ENCODE measurements at places on chromosomes 16 and 17. TPM values are rescaled to one million over a fixed set of nuclear protein-coding genes. Genes with fewer than 3 reads are reported as not detected.

DNA sequence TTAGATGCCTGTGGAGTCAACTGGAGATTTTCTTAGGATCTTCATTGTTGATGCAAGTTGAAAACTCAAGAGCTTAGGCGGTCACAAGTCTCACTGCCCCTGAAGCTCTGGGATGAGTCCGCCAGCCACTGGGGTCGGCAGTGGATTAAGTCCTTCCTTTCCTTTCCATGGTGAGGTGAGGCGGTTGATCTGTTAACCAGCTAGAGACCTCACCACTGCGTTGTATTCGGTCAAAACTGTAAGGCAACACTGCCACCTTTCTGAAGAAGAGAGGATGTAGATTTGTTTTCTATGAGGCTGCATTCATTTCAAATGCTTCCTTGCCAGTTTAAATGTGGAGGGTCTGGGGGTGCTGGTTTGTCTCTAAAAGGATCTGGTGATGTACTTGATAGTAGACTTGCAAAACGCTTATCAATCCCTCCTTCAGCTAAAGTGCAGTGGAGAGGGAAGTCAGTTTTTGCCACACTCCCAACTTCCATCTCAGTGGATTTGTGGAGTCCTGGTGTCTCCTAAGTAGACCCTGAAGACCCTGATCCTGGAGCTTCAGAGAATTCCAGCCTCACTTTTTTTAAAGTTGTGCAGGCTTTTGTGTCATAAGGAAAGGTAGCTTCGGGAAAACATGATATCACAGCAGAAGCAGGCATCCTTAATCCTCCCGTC, 1.7 kb downstream of the MYOCD start:
- no peak for DNase-seq

DNA sequence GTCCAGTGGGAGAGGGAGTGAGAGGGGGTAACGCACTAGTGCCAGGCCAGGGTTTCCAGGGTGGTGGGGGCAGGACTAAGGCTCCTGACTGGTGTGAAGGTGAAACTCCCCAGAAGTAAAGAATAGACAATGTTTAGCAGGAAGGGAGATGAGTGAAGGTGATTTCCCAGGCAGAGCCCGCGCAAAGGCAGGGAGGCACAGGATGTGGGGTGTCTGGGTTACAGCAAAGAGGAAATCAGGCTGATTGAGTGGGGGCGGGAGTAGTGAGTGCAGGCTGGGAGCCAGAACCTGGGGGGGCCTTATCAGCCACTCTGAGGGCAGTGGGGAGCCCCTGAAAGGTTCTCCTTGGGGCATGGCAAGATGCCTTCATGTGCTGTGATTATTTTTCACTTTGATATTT, 167.5 kb downstream of the UTP18 start:
- no peak for DNase-seq

DNA sequence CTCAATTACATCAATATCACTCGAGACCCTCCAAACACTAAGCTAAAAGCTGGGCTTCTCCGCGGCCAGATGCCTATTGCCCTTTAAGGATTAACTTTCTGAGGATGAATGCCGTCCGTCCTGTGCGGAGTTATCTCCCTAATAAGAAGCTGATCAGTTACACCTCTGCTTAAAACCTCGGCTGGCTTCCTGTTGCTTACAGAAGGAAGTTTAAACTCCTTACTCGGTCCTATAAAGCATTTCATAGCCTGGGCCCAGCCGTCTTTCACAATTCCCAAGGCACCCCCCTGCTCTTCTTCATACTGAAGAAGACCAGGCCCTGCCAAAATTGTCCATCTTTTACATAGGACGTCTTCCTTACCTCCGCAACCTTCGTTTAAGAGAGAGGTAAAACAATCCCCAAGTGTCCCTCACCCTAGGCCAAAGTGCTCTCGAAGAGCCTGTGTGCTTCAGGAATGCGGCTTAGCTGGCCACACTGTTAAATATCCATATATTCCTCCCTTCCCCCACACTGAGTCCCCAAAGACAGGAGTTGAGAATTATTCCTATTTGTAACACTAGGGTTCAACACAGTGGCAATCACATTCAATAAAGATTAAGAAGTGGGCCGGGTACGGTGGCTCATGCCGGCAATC, 112.6 kb upstream of the IRX5 start:
- DNase-seq = no peak

DNA sequence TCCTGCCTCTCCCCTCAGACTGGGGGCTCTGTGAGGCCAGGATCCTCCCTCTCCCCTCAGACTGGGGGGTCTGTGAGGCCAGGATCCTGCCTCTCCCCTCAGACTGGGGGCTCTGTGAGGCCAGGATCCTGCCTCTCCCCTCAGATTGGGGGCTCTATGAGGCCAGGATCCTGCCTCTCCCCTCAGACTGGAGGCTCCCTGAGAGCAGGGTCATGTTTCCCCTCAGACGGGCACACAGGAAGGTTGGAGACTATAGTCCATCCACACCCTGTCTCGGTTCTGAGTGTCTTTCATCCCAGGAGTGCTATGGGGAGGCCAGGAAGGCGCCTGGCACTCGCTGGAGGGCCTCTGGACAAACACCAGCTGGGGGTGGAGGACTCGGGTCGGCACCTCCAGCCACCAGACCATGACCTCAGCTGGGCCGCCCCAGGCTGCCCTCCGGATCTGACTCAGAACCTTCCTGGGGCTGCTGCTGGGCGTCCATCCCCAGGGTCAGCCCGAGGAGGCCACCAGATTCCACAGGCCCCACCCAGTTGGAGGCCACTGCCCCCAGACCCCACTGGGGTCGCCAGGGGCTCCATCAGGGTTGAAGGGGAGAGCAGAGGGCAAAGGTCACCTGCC, 21.9 kb upstream of the DLX4 start:
- DNase-seq = no peak

DNA sequence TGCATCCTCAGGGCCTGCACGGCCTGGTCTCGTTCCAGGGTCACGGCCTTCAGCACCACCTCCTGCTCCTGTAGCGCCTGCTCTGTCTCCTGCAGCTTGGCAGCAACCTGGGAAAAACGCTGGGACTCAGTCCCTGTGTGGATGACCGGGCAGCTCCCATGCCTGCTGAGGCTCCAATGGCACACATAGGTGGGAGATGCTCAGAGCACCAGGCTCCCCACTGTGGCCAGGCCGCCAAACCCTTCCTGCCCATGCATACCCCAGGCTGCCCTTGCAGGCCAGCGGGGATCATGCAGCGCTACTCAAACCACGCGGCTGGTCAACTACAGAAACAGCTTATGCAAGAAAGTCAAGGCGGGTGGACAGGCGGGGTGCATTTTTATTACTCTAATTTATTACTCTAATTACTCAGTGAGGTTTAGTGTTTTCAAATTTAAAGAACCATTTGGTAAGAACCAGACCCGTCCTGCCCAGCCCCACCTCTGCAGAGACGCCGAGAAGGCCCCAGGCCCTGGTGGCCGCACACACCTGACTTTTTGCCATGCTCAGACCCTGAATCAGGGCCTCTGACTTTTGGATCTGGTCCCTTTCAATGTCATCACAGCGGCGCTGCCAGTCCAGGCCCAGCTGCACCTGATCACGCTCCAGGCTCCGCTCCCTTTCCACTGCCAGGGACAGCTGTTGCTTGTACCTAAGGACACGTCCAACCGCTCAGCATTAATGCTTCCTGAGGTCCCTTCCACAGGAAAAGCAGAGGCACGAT, 34.0 kb downstream of the CCDC57 start:
- no peak for DNase-seq

GRCh38 chr16:89847051-89847939, 19.0 kb downstream of the SPIRE2 start:
- DNase-seq = no peak

GRCh38 chr17:76725580-76726230, 701 bp downstream of the JMJD6 start:
- DNase-seq = no peak

DNA sequence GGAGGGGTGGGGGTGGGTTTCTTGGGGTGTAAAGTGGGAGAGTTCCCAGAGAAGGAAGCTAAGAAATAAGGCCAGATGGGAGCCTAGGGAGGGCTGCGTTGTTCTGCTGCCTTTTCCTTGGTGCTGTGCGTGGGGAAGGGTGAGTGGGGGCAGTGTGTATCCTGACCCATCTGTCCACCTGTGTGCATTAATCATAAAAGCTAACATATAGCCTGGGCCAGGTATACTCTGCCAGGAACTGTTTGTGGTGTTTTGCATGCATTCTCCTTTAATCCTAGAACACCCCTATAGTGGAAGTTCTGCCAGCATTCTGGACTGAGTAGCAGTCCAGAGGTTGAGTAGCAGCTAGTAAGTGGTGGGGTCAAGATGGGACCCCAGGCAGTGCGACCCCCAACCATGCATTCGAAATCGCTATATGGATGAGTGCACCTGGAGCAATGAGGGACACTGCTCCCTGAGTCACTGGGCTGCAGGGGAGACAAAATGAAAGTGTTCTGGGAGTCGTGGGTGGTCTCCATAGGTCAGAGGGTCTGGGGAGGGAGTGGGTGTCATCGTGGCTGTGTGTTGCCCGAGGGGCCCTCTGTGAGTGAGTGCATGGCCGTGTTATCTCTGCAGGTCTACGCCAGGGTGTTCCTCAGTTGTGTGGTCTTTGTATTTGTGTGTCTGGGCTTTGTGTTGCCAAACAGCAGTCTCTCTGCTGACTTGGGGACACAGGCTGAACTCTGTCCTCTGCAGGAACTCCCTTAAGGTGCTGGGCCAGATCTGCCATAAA, 1.3 kb downstream of the ERBB2 start:
- DNase-seq = no peak

- DNase-seq = no peak
Measured at GRCh38 chr17:78142119-78142861, 3.9 kb upstream of the C17orf99 start.

DNA sequence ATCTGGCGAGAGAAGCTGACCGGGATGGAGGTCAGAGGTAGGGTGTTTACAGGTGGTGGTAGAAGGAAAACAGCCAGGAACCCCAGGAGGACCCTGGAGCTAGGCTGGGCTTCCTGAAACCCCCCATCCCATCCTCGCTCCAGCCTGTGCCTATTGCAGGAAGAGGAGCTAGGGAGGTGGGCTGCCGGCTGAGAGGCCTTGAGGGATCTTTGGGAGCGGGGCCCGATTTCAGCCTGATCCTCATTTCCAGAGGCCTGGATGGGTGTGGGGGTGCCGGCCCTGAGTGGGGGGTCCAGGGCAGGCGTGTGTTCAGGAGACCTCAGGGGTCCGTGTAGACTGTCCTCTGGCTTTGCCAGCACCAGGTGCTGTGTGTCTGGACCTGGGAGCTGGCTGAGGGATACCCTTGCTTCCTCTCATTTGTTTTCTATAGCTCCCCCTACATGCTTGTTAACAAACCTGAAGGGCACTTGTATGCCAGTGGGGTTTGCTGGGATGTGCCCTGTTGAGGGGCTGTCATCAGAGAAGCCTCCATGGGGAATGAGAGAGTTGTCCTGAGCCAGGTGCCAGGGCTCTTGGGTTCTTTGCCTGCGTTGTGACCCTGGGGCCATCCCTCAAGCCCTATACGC, 18.9 kb upstream of the RAP1GAP2 start:
- DNase-seq = no peak

DNA sequence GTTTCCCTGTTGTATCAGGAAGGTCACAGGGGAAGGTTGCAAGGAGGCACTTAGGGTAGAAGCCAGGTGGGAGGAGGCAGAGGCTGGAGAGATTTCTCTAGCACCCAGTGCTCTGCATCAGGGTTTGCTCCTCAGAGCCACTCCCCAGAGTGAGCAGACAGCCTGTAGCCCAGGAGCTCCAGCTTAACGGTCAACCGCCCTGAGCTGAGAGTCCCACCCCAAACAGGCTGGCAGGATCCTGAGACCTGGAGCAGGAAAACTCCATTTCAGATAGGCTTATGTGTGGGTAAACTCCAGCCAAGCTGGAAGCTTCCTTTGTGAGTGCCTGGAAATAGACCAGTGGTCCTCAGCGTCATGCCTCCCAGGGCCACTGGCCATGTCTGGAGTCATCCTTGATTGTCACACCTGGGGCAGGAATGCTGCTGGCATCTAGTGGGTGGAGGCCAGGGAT, 37.9 kb downstream of the MPRIP start:
- DNase-seq = no peak

GRCh38 chr17:69320210-69320907, 6.6 kb downstream of the ABCA5 start:
- no peak for DNase-seq

DNA sequence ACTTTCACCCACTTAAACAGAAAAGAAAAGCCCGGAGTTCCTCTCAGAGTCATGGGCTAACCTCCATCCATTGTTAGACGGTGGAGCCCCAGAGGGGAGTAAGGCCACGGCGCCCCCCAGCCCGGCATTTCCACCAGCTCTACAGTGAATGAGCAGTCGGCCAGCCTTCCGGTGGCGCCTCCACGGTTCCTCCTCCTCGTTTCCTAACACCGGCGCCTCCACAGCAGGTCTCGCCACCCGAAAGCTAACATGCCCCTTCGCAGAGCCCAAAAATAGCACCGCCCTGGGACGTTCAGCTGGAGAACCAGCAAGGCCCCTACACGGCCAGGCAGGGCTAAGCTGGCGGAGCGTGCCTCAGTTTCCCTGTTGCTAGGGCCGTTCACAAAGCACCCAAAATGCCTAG, 858 bp downstream of the MMD start:
- no peak for DNase-seq

DNA sequence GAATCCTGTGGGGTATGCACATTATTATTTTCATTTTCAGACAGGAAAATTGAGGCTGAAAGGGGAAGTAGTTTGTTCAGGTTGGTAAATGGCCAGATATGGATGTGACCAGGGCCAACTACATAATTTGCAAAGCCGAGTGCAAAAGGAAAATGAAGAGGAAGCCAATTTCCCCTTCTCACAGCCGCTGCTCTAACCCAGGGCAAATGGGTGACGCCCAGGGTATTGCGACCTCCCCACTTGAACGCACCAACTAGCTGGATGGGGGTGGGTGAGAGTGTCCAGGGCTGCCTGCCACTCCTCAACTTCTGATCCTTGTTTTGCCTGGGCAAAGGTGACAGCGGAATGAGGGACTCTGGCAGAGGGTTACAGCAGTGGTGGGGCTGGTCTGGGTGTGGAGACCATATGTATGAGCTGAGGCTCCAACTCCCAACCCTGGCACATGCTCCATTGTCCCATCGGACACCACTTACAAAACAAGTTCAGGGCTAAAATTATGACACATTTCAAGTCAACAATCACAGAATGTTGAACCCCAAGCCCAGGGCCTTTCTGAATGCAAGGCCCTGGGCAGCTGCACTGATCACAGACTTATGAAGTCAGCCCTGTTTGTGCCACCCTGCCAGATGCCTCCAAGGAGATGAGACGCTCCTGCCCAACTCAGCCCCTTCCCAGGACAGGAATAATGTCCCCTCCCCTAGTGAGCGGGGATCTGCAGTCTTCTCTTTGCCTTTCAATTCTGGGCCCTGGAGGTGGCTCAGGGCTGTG, 1.7 kb downstream of the ANKRD40CL start:
- no peak for DNase-seq

DNA sequence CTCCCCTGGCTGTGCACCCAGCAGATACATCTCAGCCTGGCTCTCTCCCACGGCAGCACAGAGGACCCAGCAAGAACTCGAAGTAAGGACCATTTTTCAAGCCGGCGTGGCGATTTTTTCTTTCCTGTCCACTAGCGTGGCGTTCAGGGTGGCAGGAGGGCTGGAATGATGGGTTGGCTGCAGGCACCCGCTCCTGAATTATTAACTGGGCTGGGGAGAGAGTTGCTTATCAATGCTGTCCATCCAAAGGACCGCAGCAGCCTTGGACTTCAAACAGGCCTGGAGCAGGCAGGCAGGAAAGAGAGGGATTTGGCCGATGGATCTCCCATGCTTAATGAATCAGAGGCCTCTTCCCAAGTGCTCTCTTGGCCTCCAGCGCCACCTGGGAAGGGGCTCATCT, 7.0 kb downstream of the C16orf82 start:
- DNase-seq = no peak

Gene MAP2K6
- 39.9 TPM for total RNA-seq

Gene LCAT
- total RNA-seq = 0.47 TPM

Gene CACNB1
- 20.6 TPM for total RNA-seq

Gene ZNF423
- total RNA-seq = 4.7 TPM

Gene ADAP2
- 8.0 TPM for total RNA-seq

Gene PRSS22
- total RNA-seq = not detected
